ENCODE measurements at places on chromosomes 6 and 20.

GRCh38 chr6:16669227-16669626 lies 92.0 kb downstream of the ATXN1 start:
- DNase-seq = no peak

DNA sequence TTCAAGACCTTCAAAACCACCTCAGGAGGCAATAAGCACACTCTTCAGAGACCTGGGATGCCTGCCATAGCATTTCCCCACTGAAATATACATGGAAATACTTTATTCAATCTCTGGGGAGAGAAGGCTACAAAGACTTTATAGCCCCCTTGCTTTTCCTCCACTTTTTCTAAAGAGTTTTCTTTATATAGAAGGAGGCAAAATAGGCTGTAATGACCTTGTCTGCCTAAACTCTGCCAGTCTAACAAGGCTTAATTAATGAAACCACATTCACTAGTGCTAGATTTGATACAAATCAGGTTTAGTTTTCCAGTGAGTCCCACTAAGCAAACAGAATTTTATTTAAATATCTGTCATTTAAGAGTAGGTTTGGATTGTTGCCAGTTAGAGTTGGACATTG lies 114.9 kb downstream of the ADGRG6 start:
- DNase-seq = no peak

- DNase-seq = no peak
Observed at GRCh38 chr6:31228476-31228875, 43.4 kb downstream of the HLA-C start.

GRCh38 chr6:76422511-76423213 lies 350.2 kb upstream of the IMPG1 start:
- DNase-seq = no peak

DNA sequence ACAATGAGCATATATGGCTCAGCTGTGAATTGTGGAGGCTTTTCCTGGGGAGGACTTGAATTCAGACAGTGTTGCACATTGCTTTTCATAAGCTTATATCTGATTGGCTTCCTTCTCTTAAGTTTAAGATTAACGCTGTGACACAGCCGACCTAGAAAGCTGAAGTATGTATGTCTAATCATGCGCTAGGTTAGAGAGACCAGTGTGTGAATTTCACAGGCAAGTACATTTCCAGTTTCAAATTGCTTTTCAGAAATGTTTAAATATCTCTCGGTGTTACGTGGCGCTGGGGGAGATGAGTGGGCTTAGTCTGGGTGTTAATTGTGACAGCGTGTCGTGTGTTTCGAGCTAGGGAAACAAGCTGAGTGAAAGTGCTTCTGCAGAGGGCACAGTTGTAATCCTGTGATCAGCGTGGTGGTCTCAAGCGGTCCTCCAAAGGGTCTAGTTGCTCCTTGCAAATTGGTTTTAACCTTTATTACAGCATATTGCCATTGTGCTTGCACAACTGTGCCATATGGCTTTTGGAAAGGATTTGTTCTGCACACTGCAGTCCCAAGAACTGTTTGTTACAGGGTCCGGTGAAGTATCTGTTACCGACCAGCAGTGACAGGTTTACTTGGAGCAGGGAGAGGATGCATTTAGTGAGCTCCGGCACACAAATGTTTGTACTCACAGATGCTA lies 166.6 kb downstream of the SASH1 start:
- no peak for DNase-seq

DNA sequence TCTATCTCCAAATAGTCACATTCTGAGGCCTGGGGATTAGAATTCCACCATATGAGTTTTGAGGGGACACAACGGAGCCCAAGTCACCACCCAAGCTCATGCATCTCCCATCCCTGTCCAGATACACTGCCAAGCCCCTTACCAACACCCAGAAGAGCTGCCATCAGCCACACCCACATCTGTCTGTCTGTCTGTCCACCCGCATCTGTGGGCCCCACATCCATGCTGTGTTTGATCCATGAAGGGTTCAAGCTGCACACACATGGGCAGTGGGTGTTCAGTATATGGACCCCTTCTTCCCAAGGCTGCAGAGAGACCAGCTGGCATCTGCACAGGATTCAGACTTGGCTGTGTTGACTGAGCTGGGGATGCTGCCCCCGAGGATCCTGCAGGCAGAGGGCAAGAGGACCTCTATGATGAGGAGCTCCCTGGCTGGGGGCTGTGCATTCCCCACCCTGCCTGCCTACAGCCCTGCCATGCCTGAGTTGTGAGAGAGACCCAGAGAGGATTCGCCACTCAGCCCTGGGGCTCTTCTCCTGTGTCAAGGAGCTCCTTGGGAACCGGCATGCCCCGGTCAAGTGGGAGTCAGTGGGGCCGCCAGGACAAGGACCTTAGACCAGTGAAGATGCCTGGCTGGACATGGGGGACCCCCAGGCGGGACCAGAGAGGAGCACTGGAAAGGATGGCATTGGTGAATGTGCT lies 206.4 kb downstream of the SYNDIG1 start:
- DNase-seq = no peak

DNA sequence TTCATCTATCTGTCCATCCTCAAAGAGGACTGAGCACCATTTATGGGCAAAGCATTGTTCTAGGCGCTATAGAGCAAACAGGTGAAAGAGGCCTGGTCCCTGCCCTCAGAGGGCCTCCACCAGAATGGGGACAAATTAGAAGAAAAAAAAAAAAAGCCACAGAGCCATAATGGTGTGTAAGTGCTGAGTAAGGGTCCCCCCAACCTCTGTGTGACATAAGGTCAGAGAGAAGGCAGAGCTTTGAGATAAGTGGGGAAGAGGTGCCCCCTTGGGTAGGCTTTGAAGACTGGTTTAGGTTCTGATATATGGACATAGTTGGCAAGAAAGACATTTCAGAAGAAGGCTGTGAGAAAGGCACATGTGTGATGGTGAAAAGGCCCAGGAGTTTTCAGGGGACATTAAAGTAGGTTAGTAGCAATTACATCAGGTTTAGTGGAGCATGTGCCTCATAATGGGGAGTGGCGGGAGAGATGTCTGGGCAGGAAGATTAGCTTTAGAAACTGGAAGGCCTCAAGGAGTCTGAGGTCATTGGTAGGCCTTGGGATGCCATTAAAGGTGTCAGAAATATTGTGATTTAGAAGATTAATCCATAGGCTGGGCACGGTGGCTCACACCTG lies 15.3 kb upstream of the ZBTB9 start:
- DNase-seq = no peak

DNA sequence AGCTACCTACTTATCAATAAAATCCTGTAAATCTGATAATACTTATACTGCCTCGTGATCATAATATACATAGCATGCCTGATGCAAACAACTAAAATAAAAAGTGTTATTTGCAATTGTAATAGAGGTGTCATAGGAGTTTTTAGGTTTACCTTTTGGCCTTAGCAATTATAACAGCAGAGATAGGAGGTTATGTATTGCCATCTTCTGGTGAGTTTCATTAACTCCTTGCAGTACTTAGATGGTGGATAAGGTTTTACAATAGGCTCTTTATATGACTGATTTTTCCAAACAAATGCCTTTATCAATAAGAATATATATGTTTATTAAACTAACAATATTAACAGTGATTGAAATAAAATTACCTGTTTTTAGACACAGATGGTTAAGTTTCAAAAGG lies 27.8 kb upstream of the MYCT1 start:
- no peak for DNase-seq

DNA sequence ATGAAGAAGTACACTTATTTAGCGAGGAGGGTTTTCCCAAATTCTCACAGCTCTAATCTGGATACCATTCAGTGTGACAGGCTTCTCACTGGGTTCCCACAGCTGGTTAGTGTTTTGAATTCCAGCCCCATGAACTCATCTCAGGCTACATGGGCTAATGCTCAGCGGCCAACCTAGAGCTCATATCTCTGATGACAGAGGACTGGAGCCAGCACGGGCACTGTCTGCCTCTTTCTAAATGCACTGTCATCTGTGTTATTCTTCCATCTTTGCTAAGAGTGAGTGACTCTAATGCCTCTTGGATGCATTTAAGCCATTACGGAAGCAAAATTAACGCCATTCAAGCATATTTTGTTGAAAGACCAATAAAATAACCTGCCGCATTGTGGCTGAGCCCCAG lies 308.9 kb upstream of the JAG1 start:
- DNase-seq = peak; percentile 40

DNA sequence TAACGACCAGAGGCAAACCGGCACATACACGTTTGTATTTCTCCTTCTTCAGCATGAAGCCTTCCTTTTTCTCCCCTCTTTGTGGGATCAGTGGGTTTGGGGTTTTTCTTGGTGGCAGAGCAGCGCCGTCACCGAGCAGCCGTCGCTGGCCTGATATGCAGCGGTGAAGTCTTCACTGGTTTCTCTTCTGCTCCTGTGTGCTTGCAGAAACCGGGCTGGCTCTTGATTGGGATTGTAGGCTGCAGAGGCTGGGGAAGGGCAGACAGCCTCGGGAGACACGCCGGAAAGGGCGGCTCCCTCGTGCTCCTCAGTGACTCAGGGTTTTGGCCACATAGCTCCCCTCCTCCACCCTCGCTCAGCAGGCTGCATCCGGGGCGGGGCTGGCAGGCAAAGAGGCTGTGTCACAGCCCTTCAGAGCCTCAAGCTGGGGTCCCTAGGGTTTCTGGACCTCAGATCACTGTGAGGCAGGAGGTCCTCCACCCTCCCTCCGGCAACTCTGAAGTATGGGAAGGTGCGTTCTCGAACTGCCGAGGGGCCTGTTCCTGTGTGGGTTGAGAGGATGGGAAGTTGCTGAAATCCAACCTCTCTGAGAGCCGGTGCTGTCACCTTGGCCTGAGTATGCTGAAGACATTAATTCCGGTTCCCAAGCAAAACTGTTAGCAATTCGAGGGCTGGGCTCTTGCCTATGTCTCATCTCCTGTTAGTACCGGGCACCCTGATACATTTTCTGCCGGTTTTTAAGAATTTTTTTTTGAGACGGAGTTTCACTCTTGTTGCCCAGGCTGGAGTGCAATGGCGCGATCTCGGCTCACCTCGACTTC lies 24.2 kb downstream of the NQO2 start:
- peak; percentile 85 for DNase-seq

GRCh38 chr20:3980260-3981131 lies 34.9 kb downstream of the RNF24 start:
- DNase-seq = peak; percentile 11

- no peak for DNase-seq
Observed at GRCh38 chr6:43226192-43226851, 3.0 kb downstream of the DNPH1 start.

DNA sequence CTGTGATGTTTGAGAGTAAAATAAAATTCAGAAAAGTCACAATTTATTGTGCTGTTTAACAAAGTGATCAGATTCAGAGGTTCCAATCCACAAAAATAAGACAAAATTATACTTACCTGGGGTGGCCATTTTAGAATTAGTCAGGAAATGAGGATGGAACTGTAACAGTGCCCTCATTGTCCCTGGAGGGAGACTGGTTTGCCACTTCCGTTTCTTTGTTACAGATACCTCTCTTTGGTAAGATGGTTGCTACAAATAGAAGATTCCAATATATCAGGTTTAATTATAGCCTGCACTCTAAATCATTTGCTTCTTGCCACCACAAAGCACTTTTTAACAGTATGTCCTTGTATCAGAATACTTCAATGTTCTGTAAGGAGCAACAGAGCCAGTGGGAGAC lies 95.6 kb downstream of the CTNNBL1 start:
- DNase-seq = no peak

DNA sequence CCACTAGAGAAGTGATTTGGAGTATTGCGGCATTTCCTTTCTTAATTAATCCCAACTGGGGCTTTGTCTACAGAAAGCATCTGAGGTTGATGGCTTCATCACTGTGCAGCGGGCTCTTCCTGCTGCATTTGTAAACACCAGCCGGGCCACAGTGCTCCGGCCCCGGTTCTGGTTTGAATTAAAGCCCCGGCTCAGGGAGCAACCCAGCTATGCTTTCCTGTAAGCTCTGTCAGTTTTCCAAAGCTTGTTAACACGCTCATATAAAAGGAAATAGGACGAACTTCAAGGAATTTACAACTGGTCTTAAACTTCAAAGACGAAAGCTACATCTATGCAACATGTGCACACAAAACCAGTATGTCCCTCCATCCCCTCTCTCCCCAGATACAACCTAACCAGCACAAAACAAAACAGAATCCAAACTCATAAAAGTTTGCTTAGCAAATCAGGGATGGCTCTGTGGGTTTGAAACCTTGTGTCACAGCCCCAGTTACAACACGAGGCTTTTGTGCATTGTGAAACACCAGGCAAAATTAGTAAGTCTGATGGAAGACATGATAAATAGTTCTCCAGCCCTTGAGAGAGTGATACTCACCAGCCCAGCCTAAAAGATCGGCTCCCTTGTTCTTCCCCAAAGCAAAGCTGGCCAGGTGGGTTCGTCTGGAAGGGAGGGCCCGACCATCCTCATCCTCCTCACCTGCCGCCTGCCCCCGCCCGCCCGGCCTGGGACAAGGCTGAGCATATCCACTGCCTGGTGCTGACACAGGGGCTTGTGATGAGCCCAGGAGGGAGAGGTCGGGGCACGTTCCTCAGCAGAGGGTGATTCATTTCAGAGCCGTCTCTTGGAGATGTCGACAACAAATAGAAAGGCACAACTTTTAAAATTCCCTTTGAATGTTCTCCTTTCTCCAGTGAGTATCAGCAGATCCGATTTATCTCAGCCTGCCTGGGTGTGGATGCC lies 197.9 kb downstream of the TFAP2C start:
- peak; percentile 52 for DNase-seq

DNA sequence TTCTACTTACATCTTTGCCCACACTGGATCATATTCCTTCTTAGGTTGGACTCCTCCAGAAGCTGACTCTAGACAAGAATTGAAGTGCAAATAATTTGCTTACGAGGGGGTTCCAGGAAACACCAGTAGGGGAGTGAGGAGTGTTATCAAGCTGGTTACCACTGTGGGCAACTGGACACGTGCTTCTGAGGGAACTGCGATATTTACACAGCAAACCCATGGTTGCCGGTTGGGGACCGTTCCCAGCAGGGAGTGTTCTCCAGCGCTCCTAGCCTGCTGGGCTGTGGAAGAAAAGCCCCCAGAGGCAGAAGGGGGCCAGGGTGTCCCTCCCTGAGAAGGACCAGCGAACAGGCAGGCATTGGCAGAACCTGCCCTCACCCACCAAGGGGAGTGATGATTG lies 21.7 kb downstream of the MDFI start:
- DNase-seq = no peak

- peak; percentile 61 for DNase-seq
Observed at GRCh38 chr20:19252451-19253120, 40.1 kb downstream of the SLC24A3 start.

- no peak for DNase-seq
Observed at GRCh38 chr6:35541836-35542235, 29.1 kb upstream of the TULP1 start.

DNA sequence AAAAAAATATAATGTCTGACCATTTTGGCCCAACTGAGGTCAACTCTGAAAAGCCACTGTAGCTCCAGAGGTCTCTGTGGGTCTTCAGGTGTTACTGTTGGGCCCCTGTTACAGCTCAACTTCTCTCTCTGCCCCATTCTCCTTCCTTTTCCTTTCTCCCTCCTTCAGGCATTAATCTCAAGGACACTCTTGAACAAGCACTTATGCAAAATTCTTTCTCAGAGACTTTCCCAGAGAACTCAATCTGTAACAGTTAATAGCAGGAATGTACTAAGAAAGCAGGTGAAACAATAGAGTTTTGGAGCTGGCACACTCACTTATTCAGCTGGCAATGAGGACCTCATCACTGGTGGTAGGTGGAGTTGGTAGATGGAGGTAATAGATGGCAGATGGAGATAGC lies 31.9 kb upstream of the SLC22A3 start:
- no peak for DNase-seq
